CD8-positive, alpha-beta T cell (primary cell): ENCODE measurements at places on chromosomes 5 and 9. TPM values are rescaled to one million over a fixed set of nuclear protein-coding genes. Genes with fewer than 3 reads are reported as not detected.
A peak's percentile ranks its signal among the peaks of the same experiment; 100 is the strongest.

Gene OR1N1
- not detected for total RNA-seq

Gene LCN10
- total RNA-seq: 0.38 TPM

Gene ARHGEF37
- total RNA-seq: not detected

Gene UGT3A2
- not detected for total RNA-seq

Gene ERGIC1
- total RNA-seq: 61.0 TPM

Gene C9
- not detected for total RNA-seq

- DNase-seq: no peak
Measured at GRCh38 chr5:111535879-111536549, 23.7 kb upstream of the STARD4 start.

GRCh38 chr5:136200130-136200529 lies 7.2 kb upstream of the SMIM32 start:
- DNase-seq: peak; percentile 19

DNA sequence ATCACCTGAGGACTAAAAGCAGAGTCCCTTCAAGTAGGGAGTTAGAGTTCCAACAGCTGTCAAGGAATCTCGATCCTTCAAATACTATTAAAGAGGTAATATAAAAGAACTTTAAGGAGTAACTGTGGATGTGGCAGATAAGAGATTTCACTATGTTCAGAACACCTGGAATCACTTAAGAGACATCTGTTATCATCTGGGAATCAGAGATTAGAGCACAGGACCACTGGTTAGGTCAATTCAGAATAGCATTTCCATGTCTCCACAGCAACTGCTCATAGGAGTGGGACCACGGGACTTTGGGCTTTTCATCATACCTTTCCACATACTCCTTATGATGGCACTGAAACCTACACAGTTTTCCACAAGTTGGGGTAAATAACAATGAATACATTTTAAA lies 216.6 kb downstream of the DENND1A start:
- DNase-seq: no peak

GRCh38 chr9:5557606-5558587 lies 47.6 kb downstream of the PDCD1LG2 start:
- DNase-seq: peak; percentile 73

DNA sequence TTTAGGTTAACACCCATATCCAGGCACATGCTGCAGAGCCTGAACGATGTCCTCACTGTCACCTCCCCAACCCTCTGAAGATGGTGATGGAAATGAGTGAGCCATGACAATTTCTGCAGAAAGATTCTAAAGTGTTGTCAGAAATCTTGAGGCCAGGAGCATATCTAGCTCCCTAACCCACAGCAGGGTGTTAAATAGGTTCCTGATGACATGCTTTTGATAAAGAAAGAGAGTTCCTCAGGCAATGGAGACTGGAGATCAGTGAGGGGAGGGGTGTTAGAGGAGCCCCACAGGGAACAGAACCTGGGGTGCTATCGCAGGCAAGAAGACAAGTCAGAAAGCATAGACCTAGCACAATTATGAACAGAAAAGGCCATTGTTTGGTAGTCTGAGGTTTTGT lies 95.7 kb downstream of the ENC1 start:
- DNase-seq: no peak

DNA sequence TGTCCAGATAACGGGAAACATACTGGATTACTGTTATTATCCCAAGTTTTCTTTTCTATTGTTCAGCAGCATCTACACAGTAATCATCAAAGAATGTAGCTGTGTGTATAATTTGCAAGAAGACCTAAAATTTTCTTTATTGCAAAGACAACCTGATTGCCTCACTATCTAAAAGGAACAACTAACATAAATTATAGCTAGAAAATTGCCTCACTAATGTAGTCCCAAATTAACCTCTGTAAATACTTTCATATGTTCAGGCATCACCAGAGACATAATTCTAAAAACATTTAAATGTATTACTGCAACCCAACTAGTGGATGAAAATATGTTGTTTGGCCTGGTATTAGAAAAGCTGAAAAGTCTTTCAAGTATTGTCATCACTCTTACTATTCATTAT lies 275.4 kb downstream of the CDH12 start:
- DNase-seq: no peak

DNA sequence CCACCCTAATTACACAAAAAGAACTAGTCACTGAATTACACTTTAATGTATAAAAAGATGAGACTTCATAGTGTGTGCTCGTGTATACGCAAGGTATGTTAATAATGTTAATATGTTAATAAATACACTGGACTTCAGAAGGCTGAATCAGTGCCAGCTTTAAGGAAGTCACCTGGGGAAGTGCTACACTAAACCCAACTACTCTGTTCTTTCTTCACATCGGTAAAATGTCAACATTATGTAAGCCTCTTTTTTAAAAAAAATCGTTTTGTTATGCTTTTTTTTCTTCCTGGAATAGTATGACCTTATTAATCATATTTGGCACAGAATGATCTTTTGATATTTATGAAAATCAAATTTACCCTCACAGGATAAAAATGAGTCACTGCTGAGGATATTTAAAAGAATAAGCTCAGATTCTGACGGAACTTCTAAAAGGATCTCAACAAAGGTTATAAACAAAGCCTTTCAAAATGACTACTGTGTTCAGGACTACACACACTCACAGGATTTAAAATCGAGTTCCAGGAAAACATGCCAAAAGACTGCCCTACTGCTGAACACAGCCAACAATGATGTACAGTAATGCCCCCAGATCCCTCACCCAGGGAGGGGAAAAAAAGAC lies 75.9 kb downstream of the AUH start:
- no peak for DNase-seq

DNA sequence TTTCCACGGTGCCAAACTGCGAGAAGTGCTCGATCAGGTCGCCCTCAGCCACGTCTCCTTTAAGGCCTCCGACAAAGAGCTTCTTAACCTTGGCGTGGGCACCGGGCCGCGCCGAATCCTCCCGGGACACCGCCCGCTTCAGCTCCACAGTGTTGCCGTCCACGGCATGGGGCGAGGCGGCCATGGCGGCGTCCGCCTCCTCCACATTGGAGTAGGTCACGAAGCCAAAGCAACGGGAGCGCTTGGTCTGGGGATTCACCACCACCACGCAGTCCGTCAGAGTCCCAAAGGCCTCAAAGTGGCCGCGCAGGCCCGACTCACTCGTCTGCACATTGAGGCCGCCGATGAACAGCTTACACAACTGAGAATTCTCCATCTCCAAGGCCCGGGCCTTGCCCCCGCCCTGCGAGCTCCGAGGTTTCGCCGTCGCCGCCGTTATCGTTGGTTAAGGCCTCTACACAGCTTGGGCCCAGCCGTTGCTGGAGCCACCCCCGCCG lies 424 bp downstream of the HNRNPA0 start:
- no peak for DNase-seq

GRCh38 chr9:132141344-132141947 lies 20.4 kb upstream of the NTNG2 start:
- DNase-seq: no peak

DNA sequence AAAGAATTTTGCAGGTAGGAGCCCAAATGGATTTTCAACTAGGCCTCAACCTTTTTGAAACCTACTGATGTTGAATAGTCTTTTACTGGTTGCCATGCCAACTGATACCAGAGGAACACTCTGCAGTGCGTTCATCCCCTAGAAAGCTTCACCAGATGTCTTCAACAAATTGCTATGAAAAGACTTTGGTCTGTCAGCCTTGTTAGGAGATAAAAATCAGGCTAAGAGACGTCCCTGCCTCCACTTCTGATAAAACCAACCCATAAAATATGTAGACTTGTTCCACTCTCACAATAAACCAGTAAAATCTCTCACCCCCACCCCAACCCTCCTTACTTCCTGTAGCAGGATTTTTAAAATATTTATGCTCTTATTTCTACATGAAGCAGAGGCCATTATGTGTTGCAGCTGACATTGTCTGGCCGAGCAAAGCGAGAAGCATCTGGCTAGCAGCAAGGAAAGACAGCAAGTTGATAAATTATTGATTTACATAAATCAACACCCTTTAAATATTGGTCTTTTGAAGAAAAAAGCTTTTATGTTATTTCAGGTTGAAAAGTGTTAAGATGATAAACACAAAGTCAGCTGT lies 428.7 kb downstream of the ISL1 start:
- DNase-seq: no peak

DNA sequence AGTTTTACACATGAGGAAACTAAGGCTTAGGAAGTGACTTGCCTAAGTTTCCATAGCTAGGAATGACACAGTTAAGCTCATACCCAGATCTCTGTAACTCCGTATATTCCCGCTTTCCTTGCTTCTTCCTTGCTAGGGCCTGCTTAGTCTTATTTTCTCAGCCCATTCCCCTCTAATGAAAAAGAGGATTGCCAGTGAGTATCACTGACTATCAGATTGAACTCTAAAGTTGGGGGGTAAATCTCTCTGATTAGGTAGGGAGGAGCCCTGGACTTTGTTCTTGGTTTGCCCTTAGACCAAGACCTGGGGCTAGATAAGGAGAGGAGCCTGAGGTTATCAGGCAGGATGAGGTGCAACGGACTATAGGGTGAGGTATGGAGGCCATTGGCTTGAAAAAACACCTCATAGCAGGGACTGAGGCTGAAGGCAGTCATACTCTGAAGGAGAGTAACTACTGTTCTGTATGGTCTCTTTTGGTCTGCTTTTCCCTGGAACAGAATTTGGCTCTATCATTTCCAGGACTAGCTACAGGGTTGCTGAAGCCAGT lies 2.5 kb downstream of the TRIM32 start:
- no peak for DNase-seq

- DNase-seq: no peak
Measured at GRCh38 chr5:94433397-94434163, 184.8 kb downstream of the KIAA0825 start.

DNA sequence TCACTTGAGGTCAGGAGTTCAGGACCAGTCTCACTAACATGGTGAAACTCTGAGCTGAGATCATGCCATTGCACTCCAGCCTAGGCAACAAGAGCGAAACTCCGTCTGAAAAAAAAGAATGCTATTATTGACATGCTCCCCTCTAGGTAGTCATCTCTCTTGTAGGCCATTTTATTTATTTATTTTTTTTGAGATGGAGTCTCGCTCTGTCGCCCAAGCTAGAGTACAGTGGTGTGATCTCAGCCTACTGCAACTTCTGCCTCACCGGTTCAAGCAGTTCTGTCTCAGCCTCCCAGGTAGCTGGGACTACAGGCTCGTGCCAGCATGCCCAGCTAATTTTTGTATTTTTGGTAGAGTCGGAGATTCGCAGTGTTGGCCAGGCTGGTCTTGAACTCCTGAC lies 20.6 kb upstream of the NIM1K start:
- DNase-seq: no peak

- peak; percentile 87 for DNase-seq
Measured at GRCh38 chr9:120904061-120904977, 22.3 kb downstream of the TRAF1 start.

DNA sequence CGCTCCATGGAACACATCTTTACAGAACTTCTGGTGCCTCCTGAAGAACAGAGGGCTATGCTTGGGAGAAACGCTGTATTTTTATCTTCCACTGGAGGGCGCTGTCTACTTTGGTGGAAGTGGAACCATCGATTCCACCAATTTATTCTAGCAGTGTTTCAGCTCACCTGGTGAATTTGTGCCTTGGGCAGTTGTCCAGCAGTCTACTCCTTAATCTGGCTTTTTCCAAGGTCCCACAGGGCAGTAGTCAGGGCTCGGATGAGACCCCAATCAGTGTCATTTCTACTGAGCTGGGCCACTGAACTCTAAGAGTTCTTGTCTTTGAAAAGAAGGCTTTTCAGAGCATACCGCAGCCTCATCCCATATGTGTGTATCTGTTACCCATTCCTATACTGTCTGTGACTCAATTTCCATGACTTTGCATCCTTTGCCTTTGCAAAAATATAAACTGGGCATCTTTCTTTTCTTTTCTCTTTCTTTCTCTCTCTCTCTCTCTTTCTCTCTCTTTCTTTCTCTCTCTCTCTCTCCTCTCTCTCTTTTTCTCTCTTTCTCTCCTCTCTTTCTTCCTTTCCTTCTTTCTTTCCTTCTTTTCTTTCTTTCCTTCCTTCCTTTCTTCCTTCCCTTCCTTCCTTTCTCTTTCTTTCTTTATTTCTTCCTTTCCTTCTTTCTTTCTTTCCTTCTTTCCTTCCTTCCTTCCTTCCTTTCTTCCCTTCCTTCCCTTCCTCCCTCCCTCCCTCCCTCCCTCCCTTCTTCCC lies 138.4 kb upstream of the ZNF618 start:
- DNase-seq: no peak

DNA sequence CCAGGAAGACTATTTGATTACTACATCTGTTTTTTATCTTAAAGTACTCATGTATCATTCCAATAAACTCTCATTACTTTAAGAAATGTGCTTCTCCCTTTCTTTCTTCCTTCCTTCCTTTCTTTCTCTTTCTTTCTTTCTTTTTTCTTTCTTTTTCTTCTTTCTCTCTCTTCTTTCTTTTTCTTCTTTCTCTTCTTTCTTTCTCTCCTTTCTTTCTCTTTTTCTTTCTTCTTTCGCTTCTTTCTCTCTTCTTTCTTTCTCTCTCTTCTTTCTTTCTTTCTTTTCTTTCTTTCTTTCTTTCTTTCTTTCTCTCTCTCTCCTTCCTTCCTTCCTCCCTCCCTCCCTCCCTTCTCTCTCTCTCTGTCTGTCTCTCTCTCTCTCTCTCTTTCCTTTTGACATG lies 298.6 kb upstream of the ANKH start:
- DNase-seq: no peak
